ENCODE measurements at places on chromosomes 11 and 22.

- peak; percentile 89 for DNase-seq
Observed at GRCh38 chr11:19868281-19868821, 155.7 kb downstream of the NAV2 start.

DNA sequence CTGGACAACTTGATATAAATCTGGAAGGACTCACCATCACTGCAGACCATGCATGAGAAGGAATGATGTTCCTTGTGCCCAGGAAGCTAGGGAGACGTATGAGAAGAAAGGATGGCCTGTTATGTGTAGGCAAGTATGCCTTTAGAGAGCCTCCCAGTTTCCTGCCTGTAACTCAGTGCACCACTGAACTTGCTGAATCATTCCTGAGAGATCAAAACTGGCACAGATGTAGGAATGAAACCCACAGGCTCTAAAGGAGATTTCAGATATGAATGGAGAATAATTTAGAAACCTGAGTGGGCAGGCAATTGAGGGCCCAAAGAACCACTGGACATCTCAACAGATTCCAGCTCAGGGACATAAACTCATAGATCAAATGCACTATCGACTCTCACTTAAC, 38.4 kb upstream of the PRSS23 start:
- DNase-seq, result no peak

DNA sequence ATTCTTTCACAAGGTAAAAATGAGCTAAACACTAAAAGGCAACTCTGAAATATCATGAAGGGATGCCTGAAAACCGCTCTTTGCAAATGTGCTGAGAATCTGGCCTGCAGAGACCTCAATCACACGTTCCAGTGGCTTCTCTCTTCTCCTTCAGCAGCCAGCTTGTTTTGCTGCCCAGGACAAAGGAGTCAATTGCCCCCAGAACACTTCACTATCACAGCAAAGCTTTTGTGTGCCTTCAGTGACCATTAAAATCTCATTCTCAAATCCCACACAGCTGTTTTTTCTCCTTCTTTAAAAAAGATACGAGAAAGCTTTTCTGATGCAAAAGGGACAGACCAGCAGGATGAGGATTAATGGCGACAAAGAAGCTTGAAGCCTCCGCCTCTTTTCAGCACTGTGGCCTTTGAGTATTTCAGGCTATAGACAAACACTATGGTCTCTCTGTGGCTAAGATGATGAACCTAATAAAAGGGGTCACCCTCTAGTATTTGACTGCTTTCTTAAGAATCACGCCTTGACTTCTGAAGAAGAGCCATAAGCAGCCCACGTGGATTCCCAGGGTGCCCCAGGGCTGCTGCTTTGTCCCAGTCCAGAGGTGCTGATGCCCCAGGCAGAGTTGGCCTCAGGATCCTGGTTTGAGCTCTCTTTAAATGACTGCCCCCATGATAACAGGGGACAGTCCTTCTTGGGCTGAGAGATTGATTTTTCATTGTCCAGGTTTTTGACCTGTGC, 33.4 kb upstream of the NRIP3 start:
- no peak for DNase-seq

DNA sequence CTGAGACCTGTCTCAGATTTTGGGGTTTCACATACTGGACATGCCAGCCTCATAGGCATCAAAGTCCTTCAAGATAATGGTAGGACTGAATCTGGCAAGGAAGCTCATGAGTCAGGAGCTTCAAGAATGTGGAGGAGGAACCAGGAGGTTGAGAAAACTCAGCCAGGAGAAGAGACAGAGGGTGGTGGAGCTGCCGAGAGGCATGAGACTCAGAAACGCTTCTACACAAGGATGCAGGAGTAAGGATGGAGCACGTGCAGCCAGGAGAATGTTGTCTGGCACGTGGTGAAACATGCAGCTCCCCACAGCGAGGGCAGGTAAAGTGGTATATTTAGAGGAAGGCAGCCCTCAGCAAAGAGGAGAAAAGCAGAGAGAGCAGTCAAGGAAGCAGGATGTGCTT, 148.7 kb upstream of the ISX start:
- no peak for DNase-seq

GRCh38 chr11:113613619-113614018, 92.5 kb downstream of the TMPRSS5 start:
- no peak for DNase-seq

DNA sequence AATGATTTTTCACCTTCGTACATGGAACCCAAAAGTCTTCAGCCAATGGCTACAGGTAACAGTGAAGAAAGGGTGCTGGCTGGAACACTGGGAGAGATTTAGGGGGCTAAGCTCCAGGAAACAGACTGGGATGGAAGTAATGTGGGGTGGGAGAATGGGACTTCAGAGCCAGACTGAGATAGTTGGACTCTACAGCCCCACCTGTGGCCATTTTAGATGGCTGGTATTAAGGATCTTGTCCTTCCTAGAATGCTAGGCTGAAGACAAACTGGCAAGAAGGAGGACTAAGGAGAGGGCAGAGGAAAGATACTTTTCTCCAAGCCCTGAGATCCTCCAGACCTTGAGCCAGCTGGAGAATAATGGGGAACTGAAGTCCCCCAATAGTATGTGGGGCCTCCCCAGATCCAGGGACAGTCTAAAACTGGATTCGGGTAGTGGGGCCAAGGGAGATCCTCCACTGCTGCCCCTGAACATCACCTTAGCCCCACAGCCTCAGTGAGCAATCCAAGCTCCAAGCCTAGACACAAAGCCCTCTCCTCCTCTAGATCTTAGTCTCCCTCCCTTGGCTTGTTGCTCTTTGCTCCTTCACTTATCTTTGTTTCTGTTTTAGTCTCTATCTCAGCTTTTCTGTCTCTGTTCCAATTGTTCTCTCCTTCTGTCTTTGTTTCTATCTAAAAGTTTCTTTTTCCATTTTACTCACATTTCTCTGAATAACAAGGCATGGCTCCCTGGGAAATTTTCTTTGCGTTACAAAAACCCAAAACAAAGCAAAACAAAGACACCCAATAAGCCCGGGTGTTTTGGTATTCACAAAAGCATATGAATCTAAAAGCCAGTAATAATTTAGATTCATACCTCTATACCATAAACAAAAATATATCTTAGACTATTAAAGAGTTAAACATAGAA, 16.2 kb upstream of the RRAS2 start:
- DNase-seq, result no peak

- DNase-seq, result no peak
Observed at GRCh38 chr11:2932850-2933251, 3.6 kb upstream of the PHLDA2 start.

GRCh38 chr11:70721006-70721405, 322.7 kb downstream of the CTTN start:
- no peak for DNase-seq

- DNase-seq, result no peak
Observed at GRCh38 chr11:117586392-117586791, 210.6 kb downstream of the DSCAML1 start.

DNA sequence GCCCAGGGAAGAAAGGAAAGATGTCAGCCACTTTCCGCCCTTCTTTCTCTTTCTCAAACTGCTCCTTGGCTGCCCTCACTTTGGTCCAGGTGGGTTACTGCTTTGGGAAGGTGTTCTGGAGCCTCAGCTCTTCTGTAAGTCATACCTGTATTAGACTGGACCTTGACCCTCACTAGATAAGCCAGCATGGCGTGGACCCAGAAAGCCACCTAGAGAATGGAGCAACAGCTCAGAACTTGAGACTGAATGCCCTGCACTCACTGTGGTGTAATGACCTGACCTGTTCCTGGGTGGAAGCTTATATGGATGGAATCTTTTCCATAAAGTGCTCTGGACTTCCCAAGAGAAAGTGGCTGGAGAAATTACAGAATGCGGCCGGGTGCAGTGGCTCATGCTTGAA, 15.6 kb downstream of the ACP2 start:
- no peak for DNase-seq

DNA sequence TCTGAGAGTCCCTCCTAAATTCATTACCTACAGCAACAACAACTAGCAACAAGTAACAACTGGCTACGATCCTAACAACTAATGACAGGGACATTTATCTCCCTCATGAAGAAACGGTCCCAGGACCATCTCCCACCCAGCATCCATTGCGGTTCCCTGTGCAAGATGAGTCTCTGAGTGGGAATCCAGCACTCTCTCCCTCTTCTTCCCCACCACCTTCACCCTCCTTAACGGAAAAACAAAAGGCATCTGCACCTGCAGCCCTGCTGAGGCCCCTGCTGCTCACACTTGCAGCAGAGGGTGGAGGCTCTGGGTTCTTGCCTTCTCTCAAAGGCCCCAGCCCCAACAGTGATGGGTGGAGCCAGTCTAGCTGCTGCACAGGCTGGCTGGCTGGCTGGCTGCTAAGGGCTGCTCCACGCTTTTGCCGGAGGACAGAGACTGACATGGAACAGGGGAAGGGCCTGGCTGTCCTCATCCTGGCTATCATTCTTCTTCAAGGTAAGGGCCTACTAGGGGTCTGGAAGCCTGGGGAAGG, at the start of gene CD3G:
Gene CD3G, plus strand, starts transcription at position 364 of the 535 bp plus-strand sequence. Its CDS starts 80 bp downstream, at position 444.
- no peak for DNase-seq

DNA sequence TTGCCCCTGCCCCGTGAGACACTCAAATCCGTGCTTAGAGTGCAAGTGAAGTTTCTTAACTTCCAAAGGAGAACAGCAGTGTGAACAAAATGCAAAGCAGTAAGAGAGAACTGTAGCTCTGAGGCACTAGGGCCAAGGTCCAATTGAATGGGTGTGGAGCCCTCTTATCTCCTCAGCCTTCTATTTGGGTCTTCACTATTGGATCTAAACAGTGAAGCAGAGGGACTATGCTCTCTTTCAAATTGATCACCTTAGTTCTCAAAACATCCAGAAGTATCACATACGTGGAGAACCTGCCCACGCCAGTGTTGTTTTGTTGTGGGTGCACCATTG, 49.6 kb downstream of the C22orf31 start:
- no peak for DNase-seq

GRCh38 chr11:117186431-117186761, 7.9 kb downstream of the SIDT2 start:
- no peak for DNase-seq

- peak; percentile 18 for DNase-seq
Observed at GRCh38 chr22:43060183-43060582, 29.0 kb downstream of the TTLL1 start.
